ENCODE measurements at places on chromosomes 11 and 22.

- DNase-seq = no peak
Measured at GRCh38 chr11:31872076-31872443, 60.9 kb upstream of the PAX6 start.

- no peak for DNase-seq
Measured at GRCh38 chr22:38919631-38920190, 37.7 kb upstream of the APOBEC3A start.

DNA sequence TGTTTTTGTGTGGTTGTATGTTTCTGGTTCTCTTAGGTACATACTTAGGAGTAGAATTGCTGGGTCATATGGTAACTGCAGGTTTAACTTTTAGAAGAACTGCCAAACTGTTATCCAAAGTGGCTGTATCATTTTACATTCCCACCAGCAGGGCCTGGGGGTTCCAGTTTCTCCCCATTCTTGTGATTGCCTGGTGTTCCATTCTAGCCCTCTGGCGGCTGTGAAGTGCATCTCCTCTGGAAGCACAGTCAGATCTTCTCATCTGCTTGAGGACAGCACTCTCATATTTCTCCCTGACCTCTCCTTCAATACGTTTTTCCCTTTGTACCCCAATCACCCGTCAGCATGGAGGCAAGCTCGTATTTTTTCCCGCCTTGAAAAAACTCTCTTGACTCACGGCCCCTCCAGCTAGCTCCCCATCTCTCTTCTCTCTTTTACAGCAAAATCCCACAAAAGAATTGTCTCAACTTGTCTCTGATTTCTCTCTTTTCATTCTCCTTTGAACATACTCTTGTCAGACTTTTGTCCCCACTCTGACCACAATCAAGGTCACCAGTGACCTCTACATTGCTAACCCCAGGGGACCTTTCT is 56.8 kb upstream of the THY1 start:
- no peak for DNase-seq

DNA sequence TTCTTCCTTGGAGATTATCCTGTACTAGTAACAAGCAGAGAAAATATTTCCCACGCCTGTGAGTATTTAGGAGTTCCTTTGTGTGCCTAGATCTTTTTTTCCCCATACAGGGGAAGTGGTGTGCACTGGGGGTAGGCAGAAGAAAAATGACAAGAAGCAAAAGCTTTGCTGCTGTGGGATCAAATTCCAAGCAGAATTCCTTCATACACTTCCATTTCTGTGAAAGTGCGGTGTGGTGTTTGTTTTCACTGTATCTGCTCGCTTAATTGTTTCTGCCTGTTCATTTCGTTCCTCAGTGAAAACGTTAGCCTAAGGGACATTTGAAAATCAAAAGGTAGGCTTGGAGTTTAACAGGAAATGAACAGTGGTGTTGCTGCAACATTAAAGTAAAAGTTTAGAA is 47.9 kb downstream of the BLID start:
- no peak for DNase-seq

DNA sequence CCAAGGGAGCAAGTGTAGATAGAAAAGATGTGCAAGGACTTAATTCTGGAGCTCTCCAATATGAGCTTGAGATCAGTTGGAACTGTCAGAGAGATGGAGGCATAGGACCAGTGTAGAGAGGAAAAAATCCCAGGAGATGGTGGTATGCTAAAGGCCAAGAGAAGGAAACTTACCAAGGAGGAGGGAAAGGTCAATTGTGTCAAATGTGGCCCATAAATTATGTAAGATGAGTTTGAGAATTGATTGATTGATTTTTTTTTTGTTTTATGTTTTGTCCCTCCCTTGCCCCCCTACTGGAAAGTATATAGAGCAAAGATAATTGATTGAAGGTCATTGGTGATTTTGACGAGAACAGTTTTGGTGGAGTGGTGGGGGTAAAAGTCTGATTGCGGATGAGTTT is 2.8 kb upstream of the USP2 start:
- DNase-seq = no peak

- DNase-seq = no peak
Measured at GRCh38 chr11:70495351-70496310, 97.3 kb downstream of the CTTN start.

DNA sequence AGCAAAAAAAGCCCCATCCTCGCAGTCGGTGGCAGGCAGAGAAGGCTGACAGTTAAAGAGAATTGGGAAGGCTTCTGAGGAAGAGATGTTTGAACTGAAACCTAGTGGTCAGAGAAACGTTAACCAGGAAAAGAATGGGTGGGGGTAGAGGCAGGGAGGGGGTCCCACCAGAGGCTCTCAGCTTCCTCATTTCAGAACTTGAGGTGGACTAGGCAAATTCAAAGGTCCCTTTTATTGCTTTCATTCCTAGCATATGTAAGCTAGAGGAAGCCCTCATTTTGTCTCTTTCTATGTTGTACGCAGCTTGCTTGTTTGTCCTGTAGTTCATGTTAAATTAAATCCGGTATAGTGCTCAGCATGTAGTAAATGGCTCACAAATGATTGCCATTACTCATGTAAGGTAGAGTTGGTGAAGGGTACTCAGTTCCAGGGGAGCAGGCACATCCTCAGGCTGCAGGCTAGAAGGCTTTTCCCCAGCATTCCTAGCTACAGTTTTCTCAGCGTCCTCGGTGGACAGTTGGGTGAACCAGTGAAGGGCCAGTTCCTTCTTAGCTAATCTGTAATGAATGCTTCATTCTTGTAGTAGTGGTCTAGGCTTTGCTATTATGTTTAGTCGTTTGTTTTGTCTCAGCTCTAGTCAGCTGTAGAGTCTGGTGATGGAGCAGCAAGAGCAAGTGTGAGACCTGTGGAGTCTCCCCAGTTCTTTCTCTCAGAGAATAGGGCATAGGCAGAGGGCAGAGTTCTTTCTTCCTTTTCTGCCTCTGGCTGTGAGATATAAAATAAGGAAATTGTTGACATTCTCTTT is 58.6 kb downstream of the UVRAG start:
- no peak for DNase-seq

DNA sequence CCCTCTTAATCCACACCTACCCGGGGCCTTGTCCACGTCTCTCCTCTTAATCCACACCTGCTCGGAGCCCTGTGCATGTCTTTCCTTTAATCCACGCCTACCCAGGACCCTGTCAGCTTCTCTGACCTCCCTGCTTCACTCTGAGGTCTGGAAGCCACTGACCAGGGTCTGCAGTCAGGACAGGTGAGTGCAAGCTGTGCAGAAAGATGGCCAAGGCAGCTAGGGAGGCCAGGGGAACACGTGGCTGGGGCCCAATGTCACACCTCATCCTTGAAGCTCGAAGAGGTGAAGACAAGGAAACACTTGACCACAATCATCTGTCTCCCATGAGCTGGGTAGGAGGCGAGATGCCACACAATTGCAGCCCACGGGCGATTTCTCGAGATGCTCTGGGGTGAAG is 1516.9 kb downstream of the BRD1 start:
- DNase-seq = no peak
